ENCODE measurements at places on chromosomes 4 and X. TPM values are rescaled to one million over a fixed set of nuclear protein-coding genes. Genes with fewer than 3 reads are reported as not detected.

Gene TKTL1
- total RNA-seq, result not detected

Gene C4orf50
- total RNA-seq, result 0.08 TPM

Gene SMIM10
- 8.6 TPM for total RNA-seq

Gene SSX1
- total RNA-seq, result not detected

Gene SH3RF1
- total RNA-seq, result 17.6 TPM

Gene HGFAC
- 1.8 TPM for total RNA-seq

Gene SLC2A9
- total RNA-seq, result 6.5 TPM

Gene CXCL11
- total RNA-seq, result not detected

Gene NKX3-2
- 1.6 TPM for total RNA-seq

Gene MGARP
- 6.5 TPM for total RNA-seq

Gene TCEAL6
- total RNA-seq, result not detected

Gene C4orf51
- total RNA-seq, result not detected

Gene GPR143
- not detected for total RNA-seq

Gene PASD1
- not detected for total RNA-seq

Gene RTL3
- total RNA-seq, result 8.1 TPM

Gene DRD5
- not detected for total RNA-seq

Gene SUPT20HL1
- total RNA-seq, result not detected

Gene CDKL2
- 6.5 TPM for total RNA-seq

Gene ATP1B4
- total RNA-seq, result not detected

Gene BEND4
- not detected for total RNA-seq

Gene CDK16
- total RNA-seq, result 76.1 TPM

Gene ADAM29
- total RNA-seq, result not detected

Gene SPANXB1
- not detected for total RNA-seq

Gene SULT1B1
- 0.93 TPM for total RNA-seq

Gene GPRASP1
- 10.8 TPM for total RNA-seq

Measured in gastroesophageal sphincter (tissue), 4 donors.